Lung (tissue), 17 donors: ENCODE measurements at places on chromosomes 2 and 18. TPM values are rescaled to one million over a fixed set of nuclear protein-coding genes. Genes with fewer than 3 reads are reported as not detected.

- no peak for DNase-seq
Observed at GRCh38 chr2:120319123-120319522, 26.8 kb upstream of the INHBB start.

GRCh38 chr18:68152770-68153169, 562.1 kb downstream of the TMX3 start:
- DNase-seq: no peak

- no peak for DNase-seq
Observed at GRCh38 chr18:43398601-43399000, 121.3 kb upstream of the SYT4 start.

GRCh38 chr2:226644399-226644865, 155.2 kb downstream of the IRS1 start:
- peak; percentile 67 for DNase-seq

The HAAO gene
- polyA plus RNA-seq: 6.2 TPM

The COL6A3 gene
- polyA plus RNA-seq: 36.4 TPM

The DYNAP gene
- not detected for polyA plus RNA-seq

- no peak for DNase-seq
Observed at GRCh38 chr18:79516441-79516931, 120.8 kb downstream of the NFATC1 start.

DNA sequence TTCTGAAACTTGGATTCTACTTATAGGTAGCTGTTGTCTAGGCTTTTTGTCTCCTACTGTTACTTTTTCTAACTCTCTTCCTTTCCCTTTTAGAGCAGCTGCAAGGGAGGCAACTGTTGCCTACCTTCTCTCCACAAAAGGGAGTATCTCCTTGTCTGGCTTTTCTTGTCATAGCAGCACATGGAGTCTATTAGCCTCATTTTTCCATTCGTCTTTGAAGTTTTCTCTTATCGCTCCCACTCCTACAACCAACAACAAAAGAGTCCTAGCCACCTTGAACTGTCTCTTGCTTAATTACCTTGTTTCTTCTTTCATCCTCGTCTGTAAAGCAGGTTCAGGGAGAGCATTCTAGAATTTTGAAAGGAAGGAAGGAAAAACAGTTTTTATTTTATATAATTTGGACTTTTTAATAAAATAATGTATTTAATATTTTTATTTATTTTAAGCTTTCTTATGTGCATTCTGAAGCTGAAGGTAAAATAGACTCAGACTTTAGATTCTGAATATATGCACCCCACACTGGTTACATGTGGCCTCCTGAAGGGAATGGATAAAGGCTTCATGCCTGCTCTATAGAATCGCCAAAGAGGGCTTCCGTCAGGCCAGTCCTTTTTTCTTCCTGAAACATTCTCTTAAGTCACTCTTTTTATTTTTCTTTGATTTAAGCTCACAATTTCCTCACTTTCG, 154.4 kb downstream of the CSRNP3 start:
- DNase-seq: no peak

The HRH4 gene
- not detected for polyA plus RNA-seq
